NCI-H187 treated with DMSO at 0.1 percent for 48 hours (cell line): ENCODE measurements at places on chromosomes 3 and 15.

GRCh38 chr15:32701863-32702262, 15.9 kb upstream of the GREM1 start:
- no peak for DNase-seq

DNA sequence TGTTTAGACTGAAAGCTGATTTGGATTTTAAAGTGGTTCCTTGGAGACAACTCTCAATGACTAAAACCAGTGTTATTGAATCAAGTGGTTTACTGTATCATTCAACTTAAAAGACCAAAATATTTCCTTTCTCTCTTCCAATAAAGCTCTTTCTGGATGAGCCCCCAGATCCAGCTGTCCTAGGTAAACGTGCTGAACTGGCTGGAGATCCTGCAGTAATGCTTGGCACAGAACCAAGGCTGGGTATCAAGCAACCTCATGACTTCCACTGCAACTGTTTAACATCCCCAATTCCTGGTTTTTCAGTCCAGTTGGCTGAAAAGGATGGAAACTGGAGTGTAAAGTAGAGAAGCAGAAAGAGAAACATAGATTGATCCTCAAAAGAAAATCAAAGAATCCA, 28.9 kb downstream of the SEC22C start:
- no peak for DNase-seq

DNA sequence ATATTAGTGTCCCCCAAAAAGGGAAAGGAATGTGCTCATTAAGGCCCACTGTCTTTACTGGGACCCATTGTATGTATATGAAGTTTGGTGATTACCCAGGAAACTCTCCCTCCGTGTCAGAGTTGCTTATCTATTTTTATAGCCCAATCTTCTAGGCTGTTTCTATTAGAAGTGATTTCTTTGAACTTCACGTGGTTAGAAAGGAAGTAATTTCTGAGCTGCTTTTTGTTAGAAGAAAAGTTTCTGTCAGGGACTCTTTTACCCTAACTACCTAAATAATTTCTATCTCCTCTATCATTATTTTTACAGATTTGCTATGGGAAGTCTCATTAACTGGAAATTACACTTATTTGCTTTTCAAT, 17.7 kb upstream of the SENP7 start:
- DNase-seq = no peak

- DNase-seq = no peak
These were observed 198.9 kb downstream of the ADAMTS9 start for GRCh38 chr3:64488939-64489338.

DNA sequence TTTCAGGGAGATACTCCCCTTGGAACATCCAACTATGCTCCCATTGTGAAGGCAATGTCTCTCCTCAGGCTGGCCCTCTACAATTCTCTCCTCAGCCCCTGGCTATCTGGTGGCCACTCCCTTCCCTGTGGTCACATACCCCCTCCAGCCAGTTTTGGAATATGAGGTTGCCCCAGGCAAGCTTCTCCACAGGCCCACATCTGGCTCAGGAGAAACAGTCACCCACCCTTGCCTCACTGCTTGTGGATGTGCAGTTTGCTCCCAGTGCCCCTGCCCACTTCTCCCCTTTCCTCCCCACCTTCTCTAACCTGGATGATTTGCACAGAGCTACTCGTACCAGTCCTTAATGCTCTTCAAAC, 15.7 kb upstream of the TIPARP start:
- DNase-seq = no peak

- DNase-seq = no peak
These were observed 232.6 kb downstream of the TBL1XR1 start for GRCh38 chr3:176964661-176965060.

GRCh38 chr3:161409069-161409468, 37.8 kb upstream of the SPTSSB start:
- DNase-seq = no peak

DNA sequence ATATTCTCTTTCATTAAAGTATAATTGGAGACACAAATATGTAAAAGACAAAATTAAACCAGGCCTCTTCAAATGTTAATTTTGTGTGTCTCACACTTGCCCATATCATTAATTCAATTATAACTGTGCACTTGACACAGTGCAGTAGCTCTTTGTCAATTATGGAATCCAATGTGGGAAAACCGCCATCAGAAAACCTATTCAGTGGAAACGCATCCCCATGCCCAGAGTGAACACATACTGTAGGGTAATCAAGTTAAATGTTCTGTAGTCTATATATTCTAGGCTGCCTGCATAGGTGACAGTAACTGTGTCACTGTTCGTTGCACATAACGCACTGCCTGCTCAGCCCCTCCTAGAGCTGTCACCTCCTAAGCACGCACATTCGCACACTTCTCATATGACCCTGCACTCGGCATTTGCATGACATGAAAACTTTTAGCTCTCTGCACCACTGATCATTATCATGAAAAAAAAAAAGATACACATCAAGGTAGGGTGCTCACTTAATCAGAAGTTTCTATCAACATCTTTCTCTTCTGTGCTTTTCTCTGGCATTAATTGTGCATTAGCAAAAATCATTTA, 63.2 kb downstream of the MEIS2 start:
- DNase-seq = no peak

- no peak for DNase-seq
These were observed 455.5 kb downstream of the ERC2 start for GRCh38 chr3:56012721-56013120.
